NCI-H2171 treated with DMSO at 0.1 percent for 48 hours (cell line): ENCODE measurements at places on chromosomes 16 and 17.

DNA sequence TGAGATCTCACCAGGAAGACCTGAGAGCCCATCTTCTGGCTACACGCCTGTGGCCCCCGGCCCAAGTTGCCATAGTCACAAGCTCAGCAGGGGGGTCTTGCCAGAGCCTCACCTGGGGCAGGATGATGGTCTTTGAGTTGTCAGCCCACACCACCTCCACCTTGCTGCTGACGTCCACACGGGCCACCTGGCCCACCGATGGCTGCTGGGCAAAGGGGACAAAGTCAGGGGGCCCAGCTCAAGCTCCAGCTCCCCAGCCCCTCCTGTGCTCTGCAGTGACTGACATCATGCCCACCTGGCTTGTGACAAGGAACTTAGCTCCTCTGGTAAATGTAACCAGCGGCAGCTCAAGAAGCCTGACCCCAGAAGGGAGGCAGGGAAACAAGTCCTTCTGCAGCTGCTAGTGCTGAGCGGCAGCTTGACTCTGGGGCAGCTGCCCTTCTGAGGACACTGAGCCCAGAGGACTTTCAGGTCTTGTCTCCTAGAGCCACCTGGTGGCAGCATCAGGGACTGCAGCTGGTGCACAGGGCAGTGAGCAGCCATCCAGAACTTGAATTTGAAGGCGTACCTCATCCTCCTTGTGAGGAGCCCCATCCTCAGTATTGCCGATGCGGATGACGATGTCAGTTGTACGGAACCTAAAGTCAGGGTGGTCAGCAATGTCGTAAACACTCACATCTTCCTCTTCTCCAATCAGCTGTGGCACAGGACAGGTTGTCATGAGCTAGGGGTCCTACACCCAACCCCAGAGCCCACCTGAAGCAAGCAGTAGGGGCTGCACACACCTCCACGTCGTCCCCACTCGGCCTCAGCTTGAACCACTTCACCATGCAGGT is 13.5 kb downstream of the SPHK1 start:
- peak; percentile 66 for DNase-seq

GRCh38 chr17:7064261-7064660 is 15.8 kb downstream of the CLEC10A start:
- peak; percentile 69 for DNase-seq

GRCh38 chr17:1170739-1171138 is 9.0 kb downstream of the ABR start:
- no peak for DNase-seq

DNA sequence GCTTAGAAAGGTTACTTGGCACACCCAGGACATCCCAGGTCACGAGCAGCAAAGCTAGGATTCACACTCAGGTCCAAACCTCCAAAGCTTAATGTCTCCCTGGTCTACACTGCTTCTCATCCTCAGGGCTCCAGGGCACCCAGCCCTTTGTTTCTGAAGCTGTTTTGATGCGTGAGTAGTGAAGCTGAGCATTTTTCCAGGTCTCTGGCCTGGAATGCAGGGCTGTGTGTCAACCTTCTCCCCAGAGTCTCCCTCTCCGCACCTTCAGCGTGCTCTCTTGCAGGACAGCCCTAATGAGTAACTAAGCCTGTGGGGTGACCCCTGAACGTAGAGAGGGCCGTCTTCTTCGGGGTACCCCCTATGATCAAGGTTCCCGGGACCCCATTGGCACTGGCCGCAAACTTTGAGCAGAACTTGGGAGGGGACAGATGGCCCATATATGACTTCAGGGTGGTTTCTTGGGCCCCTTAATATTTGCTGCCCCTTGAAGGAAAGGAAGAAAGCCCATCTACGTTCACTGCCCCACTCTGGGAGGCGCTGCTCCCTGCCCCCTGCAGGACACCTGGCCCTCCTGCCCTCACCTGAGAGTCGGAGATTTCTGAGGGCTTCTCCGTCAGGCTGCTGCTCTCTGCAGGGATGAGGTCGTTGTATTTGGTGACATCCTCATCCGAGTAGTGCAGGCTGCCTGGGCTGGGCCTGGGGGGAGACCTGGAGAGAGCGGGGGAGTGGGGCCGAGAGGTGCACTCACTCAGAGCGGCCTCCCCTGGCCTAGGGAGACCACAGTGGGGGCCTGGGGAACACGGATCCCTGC is 36.4 kb upstream of the CDC42EP4 start:
- DNase-seq = no peak

- DNase-seq = no peak
Observed at GRCh38 chr17:63382826-63383225, 63.3 kb downstream of the CYB561 start.

- no peak for DNase-seq
Observed at GRCh38 chr17:3475812-3476610, at the start of gene ASPA. Gene ASPA (plus strand): TSS chr17:3475997. CDS start chr17:3476160, 163 bp downstream.

- DNase-seq = no peak
Observed at GRCh38 chr16:73193464-73193863, 145.5 kb upstream of the ZFHX3 start.

DNA sequence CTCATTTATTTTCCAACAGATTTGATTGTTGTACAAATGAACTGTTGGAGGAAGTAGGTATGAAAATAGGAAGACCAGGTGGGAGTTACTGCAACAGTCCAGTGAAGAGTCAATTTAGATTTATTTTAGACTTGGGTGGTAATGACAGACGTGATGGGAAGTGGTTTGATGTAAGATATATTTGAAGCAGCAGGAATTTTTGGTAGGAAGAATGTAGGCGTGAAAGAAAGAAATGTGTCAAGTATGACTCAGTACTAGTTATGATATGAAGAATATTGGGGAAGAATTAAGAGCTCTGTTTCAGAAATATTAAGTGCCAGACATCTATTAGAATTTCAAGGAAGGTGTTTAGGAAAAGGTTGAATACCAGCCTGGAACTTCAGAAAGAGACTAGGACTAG is 247.9 kb upstream of the AXIN2 start:
- no peak for DNase-seq

DNA sequence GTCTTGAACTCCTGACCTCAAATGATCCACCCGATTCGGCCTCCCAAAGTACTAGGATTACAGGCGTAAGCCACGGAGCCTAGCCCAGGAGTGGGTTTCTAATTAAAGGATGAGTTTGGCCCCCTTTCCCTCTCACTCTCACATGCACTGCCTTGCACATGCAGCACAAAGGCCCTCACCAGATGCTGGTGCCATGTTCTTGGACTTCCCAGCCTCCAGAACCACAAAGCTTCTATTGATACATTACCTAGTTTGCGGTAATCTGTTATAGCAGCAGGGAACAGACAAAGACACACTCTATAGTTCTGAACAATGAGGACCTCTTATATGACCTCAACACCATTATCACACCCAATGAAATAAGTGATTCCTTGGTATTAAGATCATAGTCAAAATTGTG is 17.9 kb upstream of the ITGAD start:
- no peak for DNase-seq

DNA sequence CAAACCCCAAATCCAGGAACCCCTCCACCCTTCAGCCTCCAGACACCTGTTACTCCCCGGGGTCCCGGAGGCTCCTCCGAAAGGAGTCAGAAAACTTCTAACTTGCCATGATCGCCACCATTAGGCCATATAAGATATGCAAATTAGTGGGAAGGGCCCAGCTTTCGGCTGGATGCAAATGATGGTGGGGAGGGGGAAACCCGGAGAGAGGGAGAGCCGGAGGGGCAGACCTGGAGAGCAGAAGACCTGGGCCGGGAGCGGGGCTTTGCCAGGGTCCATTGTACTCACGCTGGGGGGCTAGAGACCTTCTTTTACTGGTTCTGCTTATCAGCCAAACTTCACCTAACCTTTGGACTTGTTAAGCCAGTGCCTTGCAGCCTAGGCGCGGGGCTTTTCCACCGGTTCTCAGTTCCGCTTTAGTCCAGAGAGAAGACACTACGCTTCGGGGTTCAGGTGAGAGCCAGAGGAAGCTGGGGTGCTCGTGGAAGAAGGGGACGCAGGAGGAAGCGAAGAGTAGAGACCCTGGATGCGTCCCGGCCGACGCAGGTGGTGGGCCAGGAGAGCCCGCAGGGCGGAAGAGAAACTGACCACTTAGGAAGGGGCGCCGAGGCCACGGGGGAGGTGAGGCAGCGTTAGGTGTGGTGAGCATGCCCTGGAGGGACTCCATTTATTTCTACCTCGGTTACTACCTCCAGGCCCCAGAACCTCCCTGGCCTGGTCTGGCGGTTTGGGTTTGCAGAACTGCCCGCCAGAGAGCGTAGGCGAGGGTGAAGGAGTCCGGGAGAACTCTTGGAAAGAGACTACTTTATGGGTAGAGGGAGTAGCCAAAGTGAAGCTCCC is at the start of gene HNF1B:
TSS of gene HNF1B (minus strand) at position 99 of the 840 bp plus-strand sequence. CDS start 175 bp downstream, outside the sequence.
- no peak for DNase-seq

- DNase-seq = peak; percentile 95
Observed at GRCh38 chr17:75130632-75131277, 787 bp downstream of the NT5C start.

DNA sequence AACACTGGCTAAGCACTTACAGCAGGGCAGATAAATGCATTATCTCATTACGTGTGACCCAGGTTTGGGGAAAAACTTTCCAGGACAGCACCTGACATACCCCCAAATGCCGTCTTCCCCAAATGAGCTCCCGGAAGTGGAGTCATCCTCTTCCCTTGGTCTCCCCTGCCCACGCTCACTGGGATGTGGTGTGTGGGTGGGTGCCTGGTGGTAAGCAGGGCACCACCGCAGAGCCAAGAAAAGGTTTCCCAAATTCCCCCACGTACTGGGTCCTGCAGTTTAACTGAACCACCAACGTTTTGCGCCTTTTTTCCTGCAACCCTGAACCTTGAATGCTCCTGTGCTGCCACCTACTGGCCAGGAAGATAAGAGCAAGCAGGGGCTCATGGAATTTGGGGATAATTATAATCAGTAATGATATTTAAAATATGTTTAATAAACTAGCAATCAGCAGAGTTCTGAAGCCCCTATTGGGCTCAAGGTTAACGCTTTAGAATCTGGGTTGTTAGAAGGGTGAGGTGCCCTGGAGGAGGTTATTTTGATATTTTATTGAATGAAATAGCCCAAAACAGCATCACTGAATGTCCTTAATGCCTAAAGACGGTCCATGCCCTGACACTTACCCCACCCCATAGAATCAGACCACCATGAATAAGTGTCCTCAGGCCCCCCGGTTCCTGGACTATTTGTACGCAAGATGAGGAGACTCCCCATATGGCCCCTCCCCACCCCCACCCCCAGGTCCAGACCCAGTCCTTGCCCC is 8.0 kb downstream of the SPPL2C start:
- DNase-seq = peak; percentile 73

DNA sequence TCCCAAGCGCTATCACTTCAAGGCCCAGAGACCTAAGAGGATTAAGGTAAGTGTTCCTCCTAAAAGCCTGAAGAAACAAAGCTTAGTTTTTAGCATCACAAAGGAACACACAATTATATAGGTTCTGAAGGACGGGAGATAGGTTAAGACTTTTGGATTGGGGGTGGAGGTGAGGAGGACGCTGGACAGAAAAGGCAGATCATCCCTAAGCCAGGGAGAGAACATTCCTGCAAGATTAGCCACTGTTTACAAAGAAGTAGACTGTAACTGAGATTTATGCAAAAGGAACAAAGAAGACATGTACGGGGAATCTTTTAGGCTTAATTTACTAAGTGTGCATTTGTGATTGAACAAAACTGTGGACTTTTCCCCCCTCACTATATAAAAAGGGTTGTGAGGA is 184.1 kb upstream of the IRX5 start:
- DNase-seq = no peak
